ENCODE measurements at places on chromosomes 2 and 18.

- peak; percentile 45 for DNase-seq
Measured at GRCh38 chr18:11518788-11519685, 90.4 kb upstream of the SLC35G4 start.

DNA sequence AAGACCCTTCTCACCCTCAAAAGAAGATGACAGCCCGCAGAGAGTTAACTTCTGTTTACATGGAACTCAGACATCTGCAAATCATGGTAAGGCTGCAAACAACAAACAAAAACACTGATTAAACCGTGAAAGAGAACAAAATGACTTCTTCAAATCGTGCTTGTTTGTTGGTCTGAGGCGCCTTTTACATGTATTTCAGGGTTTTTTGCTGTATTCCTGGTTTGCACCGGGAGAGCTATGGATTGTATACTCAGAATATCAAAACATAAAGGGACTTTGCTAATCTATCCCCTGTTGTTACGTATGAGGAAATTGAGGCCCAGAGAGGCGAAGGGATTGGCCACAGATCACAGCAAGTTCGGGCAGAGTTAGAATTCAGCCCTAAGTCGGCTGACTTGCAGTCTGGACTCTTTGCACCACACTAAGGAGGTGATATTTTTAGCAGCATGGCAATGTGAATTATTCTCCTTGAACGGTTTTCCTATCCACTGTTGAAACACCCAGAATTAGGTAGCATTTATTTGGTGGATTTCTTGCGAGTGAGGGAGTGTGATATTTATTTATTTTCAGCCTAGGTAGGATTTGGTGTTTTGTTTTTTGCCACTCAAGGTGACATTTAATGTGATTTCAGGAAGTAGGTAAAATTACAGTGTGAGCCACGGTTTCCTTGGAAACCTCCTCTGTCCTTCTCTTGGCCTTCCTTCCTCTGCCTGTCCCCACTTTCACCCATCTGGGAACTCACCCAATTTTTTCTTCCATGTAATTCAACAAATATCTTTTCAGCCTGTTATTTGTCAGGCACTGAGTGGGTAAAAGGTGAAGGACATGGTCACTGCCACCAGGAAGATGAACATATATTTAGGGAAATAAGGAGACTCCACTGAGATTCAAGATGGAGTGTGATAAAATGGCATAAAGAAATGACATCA, 980 bp upstream of the PDE6D start:
- DNase-seq: no peak

- no peak for DNase-seq
Measured at GRCh38 chr2:189553504-189554088, 27.0 kb downstream of the SLC40A1 start.

GRCh38 chr18:49011291-49011746, 60.6 kb upstream of the SMAD7 start:
- no peak for DNase-seq

DNA sequence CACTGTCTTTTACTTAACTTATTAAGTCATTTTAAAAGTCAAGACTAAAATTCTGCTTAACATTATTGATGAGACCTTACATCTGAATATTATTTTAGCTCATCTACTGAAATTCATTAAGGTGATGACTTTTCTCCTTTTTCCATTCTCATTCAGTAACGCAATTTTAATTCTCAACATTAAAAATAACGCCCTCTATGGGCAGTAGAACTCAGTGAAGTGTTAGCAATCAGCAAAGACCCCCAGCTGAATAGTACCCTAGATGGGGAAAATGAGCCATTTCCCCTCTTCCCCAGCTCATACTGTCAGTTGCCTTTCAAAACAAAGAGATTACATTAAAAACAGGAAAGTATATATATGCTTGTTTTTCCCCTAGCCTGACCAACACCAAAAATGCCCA, 203.3 kb downstream of the NR4A2 start:
- DNase-seq: no peak

- no peak for DNase-seq
Measured at GRCh38 chr2:175461839-175462238, 280.3 kb upstream of the ATP5MC3 start.

DNA sequence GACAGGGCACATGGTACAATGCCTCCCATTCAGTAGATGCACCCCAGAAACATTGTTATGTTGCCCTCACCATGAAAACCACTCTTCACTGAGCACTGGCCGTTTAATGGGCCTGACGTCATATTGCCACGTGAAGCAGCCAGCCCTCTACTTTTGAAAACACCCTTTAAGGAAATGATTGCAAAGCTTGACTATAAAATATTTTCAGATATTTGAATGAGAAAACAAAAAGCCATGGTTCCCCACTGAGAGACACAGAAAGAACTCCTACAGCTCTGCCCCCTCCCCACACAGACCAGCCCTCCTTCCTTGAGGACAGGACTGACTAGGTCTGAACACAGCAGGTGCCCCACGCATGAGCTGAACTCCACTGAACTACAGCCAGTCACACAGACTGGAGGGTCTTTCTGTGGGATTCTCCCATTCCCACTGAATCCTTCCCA, 349.1 kb downstream of the ANAPC1 start:
- DNase-seq: no peak

DNA sequence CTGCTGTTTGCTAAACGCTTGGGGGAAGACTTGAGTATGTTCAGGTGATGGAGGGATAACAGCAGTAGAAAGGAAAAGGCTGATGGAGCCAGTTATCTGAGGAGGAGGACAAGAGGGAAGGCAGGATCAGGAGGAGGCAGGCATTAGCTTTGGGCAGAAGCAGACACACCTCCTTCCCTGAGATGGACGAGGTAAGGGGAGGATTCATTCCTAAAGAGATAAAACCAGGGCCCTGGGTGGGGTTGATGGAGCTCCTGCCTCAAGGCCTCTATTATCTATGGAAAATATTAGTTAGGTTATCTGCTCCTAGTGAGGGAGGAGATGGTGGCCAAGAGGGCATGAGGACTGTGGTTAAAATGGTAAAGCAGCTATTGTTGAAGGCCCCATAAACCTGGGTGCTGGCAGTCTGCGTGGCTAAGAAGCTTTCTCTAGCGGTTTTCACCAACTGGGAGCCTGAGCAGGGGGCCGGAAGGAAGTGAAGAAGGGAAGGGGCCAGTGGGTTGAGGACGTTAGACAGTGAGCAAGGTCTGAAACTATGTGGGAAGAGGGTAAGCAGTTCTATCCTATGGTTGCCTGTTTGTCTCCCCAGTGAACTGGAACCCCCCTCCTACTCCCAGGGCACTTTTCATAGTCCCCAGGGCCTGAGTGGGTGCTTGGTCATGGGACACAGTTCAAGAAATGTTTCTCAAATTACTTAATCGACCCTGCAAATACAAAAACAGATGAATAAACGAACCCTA, 56.6 kb upstream of the HK2 start:
- no peak for DNase-seq

DNA sequence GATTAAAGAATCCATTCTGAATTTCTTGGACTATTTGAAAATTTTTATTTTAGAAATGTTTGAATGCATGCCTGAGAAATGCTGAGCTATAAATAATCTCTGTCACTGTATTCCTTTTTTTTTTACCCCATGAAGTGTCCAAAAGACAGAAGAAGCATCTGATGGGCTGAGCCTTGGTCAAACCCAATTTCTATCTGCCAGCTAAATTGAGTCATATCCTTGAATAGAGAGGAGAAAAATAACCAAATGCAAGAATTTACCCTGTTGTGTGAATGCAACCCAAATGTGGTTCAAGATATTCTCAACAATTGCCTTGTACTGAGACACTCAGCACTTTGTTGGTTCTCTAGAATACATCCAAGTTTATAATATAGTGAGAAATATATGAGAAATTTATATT, 223.5 kb downstream of the UBE2E3 start:
- peak; percentile 1 for DNase-seq

GRCh38 chr2:104052356-104052755, 801.6 kb upstream of the POU3F3 start:
- DNase-seq: no peak

DNA sequence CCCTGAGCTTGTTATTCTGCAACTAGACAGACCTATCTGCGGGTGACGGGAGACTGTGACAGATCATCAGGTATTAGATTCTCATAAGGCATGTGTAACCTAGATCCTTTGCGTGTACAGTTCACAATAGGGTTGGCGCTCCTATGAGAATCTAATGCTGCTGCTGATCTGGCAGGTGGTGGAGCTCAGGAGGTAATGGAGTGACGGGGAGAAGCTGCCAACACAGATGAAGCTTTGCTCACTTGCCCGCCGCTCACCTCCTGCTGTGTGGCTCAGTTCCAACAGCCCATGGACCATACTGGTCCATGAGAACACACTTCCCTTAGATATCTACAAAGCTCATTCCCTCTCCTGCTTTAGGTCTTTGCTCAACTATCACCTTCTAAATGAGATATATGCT, 198.2 kb upstream of the SMAD7 start:
- no peak for DNase-seq

DNA sequence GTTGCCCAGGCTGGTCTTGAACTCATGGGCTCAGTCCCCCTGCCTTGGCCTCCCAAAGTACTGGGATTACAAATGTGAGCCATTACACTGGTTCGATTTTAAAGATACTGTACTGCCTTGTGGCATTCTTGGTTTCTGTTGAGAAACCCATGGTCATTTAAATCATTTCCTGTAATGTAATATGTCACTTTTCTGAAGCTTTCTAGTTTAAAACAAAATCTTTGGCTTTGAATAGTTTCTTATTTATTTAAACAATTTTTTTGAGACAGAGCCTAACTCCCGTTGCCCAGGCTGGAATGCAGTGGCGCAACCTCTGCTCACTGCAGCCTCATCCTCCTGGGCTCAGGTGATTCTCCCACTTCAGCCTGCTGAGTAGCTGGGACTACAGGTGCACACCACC, 8.9 kb downstream of the ZNF512 start:
- DNase-seq: peak; percentile 26

DNA sequence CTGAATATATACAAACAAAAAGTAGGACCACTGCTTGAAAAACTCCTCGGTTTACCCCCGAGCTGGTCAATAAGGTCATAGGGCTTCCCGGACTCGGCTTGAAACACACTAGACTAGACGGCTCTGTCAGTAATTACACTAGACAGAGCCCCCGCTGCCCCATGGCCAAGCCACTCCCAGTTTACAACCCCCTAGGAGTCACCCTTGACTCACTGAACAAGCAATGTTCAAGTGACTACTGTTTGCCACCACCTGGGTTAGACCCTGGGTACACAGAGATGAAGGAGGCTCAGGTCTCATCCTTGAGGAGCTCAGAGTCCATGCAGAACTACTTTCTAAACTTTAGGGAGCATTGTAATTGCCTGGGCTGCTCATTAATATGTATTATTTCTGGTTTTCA, 13.7 kb upstream of the PRELID3A start:
- DNase-seq: no peak

DNA sequence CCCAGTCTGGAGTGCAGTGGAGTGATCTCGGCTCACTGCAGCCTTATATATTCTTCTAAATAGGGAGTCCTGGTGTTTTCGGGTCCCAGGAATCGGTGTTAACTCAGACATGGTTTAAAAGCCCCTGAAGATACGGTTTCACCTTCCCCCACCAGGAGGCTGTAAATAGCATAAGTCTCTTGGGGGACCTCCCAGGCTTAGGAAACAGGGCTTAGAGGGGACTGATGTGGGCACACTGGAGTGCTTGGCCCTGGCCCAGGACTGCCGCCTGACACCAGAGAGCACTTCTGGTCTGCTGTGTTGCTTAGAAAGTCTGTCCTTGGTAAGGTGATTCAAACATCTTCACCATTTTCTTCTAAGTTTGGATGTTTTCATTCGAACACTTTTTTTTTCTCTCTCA, 39.7 kb upstream of the MAP4K4 start:
- DNase-seq: no peak

DNA sequence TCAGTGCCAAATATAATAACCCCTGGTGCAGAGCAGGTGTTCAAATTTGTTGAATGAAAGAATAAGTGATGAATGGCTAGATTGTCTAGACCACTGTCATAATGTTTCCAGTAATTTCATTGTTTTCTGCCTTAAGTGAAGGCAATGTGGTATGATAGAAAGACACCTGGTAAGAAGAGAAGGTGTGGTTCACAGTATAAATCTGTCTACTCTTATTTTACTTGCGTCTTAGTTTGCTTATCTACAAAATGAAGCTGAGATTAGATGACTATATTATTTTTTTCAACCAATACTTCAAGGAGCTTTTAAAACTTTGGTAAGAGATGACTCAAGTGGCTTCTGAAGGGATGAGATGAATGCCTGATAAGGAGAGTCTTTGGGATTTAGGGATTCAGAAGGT, 788.4 kb downstream of the EPHA4 start:
- DNase-seq: no peak

DNA sequence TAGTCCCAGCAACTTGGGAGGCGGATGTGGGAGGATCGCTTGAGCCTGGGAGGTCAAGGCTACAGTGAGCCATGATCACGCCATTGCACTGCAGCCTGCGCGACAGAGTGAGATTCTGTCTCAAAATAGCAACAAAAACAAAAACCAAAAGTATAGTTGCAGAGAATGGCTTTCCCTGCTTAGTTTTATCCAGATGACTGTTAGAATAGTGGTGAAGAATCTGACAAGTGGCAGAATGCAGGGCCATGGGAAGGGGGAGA, 53.8 kb downstream of the NEDD4L start:
- no peak for DNase-seq

DNA sequence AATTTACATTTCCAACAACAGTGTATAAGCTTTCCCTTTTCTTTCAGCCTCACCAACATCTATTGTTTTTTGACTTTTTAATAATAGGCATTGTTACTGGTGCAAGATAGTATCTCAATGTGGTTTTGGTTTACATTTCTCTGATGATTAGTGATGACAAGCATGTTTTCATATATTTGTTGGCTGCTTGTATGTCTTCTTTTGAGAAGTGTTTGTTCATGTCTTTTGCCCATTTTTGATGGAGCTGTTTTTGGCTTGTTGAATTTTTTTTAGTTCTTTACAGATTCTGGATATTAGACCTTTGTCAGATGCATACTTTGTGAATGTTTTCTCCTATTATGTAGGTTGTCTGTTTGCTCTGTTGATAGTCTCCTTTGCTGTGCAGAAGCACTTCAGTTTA, 32.1 kb downstream of the PROKR1 start:
- no peak for DNase-seq

DNA sequence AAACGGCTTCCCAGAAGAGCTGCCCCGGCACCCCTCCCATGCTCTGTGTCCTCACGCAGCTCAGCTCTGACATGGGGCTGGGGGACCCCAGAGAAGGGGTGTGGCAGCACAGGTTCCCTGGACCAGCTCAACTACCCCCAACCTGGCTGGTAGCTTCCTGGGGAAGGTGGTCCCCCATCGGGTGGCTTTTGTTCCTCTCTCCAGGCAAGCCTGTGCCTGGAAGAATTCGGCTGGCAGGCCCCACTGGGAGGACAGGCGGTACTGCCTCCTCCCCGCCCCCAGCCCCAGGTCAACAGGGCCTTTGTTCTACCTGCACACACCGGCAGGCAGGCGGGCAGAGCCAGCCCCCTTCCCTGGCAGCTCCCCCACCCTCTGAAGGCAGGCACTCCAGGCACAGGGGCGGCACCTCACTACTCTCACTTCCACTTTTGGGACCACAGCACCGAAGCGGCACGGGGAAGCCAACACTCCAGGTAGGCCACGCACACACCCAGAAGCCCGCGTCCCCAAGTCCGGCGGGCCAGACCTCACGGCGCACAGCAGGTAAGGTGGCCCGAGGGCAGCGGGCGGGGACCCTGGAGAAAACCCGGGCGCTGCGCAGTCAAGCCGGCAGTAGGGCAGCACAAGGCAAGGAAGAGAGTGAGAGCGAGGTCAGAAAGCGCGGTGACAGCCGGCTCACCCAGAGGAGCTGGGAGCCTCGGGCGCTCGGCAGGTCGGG, 1.3 kb downstream of the HS6ST1 start:
- no peak for DNase-seq

- DNase-seq: no peak
Measured at GRCh38 chr2:128041561-128041960, 13.7 kb upstream of the SAP130 start.

GRCh38 chr2:83017366-83018090, 1441.6 kb downstream of the SUCLG1 start:
- DNase-seq: no peak

GRCh38 chr2:108922141-108922915, 66.7 kb downstream of the EDAR start:
- DNase-seq: no peak
